ENCODE measurements at places on chromosomes 1 and 21.
A peak's percentile ranks its signal among the peaks of the same experiment; 100 is the strongest.

DNA sequence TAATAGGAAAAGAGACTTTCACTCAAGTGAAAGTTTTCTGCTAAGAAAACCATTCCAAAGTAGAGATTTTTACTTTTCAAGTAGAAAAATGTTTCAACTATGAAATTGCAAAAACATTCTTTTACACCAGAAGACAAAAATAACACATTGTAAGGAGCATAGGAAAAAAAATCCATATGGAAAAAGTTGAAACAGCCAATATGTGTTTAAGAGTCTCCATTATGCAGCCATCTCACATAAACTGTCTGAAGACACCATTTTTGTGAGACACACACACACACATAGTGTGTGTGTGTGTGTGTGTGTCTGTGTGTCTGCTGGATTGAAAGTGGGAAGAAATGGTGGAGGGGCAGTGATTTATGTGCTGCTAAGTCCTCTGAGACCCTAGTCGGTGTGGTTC is 162.1 kb downstream of the HHAT start:
- no peak for DNase-seq

DNA sequence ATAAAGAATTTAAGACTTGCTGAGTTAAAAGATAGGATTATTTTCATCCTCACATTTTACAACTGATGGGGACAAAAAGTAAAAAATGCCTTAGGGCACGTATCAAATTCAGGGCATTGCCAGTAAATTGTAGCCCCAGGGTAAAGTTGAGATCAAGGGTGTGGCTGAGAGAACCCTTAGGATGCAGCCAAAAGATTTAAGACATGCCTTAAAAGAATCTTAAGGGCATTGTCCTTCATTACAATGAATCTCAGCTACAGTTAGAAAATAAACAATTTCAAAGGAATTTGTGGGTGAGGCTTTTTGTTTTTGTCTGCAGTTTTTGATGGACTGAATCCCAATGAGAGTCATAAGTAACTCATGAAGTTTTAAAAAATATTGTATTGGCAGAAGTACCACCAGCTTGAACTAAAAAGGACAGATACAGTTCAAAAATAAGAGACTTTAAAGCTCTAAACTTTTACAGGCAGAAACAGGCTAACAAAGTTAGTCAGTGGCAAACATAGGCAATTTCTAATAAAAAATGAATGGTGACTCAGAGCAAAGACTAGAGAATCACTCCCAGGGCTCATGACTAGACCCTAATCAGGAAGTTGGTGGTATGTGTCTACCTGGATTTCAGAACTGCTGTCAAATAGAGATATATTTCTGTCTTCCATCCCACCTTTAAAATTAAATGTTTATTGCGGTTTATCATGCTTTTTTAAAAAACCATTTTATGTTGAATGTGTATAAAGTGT is 165.1 kb upstream of the SNX7 start:
- peak; percentile 42 for DNase-seq

GRCh38 chr1:244881552-244882280 is 17.4 kb upstream of the HNRNPU start:
- DNase-seq, result no peak

GRCh38 chr1:153374071-153374470 is 1.4 kb downstream of the S100A12 start:
- no peak for DNase-seq

GRCh38 chr1:153697191-153698019 is 18.9 kb downstream of the NPR1 start:
- no peak for DNase-seq

- DNase-seq, result no peak
Measured at GRCh38 chr1:31203215-31203614, 36.5 kb downstream of the NKAIN1 start.

GRCh38 chr1:192973988-192974387 is 85.2 kb downstream of the UCHL5 start:
- peak; percentile 57 for DNase-seq

Data from foreskin keratinocyte (primary cell).